ENCODE measurements at places on chromosomes 2 and 18. TPM values are rescaled to one million over a fixed set of nuclear protein-coding genes. Genes with fewer than 3 reads are reported as not detected.

GRCh38 chr18:54411781-54412180 lies 54.1 kb downstream of the C18orf54 start:
- no peak overlapping the region for H3K27ac ChIP-seq
- H3K4me3 ChIP-seq = no peak overlapping the region
- no peaks in the 10 kb centered on the region for H3K27me3 ChIP-seq
- H3K36me3 ChIP-seq = no peaks in the 10 kb centered on the region

DNA sequence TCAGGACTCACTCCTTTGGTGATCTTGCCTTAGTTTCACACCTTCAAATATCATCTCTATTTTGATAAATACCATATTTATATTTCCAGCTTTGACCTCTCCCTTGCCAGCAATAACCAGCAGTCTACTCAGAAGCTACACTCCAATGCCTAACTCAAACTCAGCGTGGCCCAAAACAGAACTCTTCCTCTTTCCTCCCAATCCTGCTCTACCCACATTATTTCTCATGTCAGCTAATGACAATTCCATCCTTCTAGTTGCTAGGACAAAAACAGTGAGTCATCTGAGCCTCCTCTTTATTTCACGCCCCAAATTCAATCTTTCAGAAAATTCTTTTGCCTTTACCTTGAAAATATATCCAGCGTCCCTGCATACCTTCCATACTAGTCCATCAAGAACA lies 23.5 kb downstream of the CYRIA start:
- H3K27me3 ChIP-seq = no peaks in the 10 kb centered on the region
- no peaks in the 10 kb centered on the region for H3K36me3 ChIP-seq
- DNase-seq = no peak
- H3K4me3 ChIP-seq = no peak overlapping the region
- H3K4me1 ChIP-seq = no peaks in the 10 kb centered on the region
- no peak overlapping the region for H3K27ac ChIP-seq

- H3K36me3 ChIP-seq = no peaks in the 10 kb centered on the region
- H3K4me1 ChIP-seq = peaks cover 4% of the 10 kb centered on the region
- H3K4me3 ChIP-seq = no peak overlapping the region
Observed at GRCh38 chr2:10002109-10002508, 41.2 kb upstream of the KLF11 start.

DNA sequence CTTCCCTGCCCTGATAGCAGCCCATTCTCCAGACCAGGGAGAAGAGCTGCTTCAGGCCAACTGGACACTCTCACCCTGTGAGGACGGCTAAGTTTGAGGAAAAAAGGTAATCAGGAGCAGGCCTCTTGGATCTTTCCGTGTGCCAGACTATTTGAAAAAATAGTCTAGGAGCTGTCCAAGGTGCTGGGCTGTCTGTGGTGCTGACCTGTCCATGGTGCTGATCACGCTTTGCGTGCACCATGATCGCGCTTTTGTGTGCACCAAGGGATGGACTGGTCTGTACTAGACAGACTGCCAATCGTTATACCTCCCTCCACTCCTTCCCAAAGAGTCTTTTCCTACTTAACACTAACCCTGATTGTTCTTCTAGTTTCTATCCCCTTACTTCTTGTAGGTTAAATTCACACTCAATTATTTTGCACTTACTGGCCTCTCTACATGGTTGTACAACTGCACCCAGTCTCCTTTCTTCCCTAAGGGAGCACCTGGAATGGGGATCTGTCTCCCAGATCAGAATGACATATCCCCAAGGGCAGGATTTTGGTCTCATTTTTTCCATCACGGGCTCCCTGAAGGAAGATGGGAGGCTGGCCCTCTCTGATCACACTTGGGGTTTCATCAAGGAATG lies 295.4 kb downstream of the CELF4 start:
- H3K36me3 ChIP-seq = no peaks in the 10 kb centered on the region
- no peak overlapping the region for H3K4me3 ChIP-seq
- no peak for DNase-seq
- H3K27me3 ChIP-seq = no peaks in the 10 kb centered on the region
- H3K27ac ChIP-seq = no peak overlapping the region

DNA sequence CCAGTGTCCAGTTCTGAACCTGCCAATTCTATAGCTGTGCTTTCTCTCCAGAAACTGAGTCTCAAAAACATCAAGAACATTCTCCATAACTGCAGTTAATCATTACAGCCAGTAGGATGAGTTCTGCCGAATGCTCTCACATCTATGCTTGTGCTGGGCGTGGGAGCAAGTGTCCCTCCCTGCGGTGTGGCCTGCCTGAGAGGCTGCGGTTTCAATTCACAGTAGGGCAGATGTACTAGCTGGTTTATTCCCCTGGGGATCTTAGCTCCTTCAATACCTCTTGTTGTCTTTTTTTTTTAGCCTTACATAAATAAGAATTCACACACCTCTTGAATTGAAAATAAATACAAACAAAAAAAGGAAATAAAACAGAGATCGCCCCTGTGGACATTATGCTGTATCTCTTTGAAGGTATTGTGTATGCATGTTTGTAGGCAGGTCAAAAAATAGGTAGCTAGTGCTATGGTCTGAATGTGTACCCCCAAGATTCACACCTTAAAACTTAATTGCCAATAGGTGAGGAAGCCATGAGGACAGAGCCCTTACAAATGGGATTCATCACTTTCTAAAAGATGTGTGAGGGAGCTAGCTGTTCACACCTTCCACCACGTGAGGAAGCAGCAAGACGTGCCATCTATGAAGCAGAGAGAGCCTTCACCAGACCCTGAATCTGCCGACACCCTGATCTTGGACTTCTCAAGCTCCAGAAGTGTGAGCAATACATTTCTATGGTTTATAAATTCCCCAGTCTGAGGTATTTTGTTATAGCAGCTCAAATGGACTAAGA lies 74.3 kb downstream of the BCL2L11 start:
- no peaks in the 10 kb centered on the region for H3K4me1 ChIP-seq
- no peak overlapping the region for H3K27ac ChIP-seq
- no peaks in the 10 kb centered on the region for H3K36me3 ChIP-seq

GRCh38 chr2:236702657-236703372 lies 133.2 kb downstream of the ACKR3 start:
- no peaks in the 10 kb centered on the region for H3K36me3 ChIP-seq
- no peak for DNase-seq
- no peaks in the 10 kb centered on the region for H3K4me1 ChIP-seq
- no peak overlapping the region for H3K4me3 ChIP-seq
- no peak overlapping the region for H3K27ac ChIP-seq

GRCh38 chr2:150256736-150257135 lies 230.7 kb downstream of the RND3 start:
- H3K4me3 ChIP-seq = no peak overlapping the region
- H3K27ac ChIP-seq = no peak overlapping the region
- H3K27me3 ChIP-seq = no peaks in the 10 kb centered on the region
- H3K36me3 ChIP-seq = no peaks in the 10 kb centered on the region
- no peaks in the 10 kb centered on the region for H3K4me1 ChIP-seq
- no peak for DNase-seq

The OTX1 gene
- not detected for total RNA-seq

DNA sequence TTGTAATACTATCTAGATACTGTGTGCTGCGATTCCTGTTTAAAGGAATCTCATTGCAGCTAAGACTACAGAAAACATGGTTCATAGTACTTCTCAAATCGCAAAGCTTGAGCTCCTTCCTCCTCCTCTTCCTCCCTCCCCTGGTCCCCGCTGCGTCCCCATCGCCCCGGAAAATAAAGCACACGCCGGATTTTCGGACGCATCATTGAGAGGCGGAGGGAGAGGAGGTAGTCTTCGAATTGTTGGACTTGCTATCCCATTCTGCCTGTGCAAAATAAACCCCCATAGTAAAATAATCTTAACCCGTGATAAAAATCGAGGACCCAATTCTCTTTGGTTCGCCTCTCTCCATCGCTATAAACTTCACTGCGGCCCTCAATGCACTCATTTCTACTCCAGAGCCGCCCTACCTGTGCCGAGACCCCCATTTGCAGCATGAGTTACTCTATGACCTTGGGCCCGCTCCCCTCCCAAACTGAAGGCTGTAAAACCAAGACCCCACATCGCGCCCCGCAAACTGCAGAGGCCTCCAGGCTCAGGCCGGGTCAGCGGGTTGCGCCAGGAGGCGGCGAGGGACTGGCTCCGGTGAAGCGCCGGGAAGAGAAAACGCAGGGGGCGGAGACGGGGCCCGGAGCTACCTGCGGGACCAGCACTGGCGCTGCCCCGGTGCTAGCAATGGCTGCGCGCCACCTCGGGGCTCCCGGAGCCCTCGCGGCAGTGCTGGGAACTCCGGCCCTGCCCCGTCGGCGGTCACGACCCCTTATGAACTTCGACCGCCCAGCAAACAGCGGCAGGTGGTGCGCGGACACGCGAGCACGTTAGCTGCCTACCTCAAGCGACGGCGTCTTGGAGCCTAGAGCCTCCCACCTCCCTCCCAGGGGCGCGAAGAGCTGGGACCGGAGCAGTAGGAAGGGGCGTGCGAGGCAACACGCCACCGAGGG lies 649 bp downstream of the ESCO1 start:
- peak overlapping the region; percentile 92 for H3K27ac ChIP-seq
- H3K27me3 ChIP-seq = no peaks in the 10 kb centered on the region
- peak; percentile 72 for DNase-seq
- H3K4me1 ChIP-seq = peaks cover 2% of the 10 kb centered on the region
- H3K4me3 ChIP-seq = peak overlapping the region; percentile 74

Measured in ascending aorta (tissue), 2 donors.